ENCODE measurements at places on chromosomes 5 and 9.
A peak's percentile ranks its signal among the peaks of the same experiment; 100 is the strongest.

DNA sequence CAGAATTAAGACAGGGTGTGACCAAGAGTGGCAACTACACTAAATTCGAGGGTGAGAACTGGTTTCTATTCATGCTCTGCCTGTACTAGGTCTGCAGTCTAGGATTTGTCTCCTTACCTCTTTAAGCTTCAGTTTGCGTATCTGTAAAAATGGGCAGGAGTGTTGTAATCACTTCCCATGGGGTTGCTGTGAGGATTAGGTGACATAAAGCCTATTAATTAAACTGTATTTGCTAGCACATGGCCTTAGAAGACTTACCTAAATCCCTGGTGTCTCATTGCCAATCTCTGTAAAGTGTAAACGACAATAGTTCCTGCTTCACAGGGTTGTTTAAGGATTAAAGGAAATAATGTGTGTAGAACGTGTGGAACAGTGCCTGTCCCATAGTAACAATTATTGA lies 193.6 kb downstream of the DRD1 start:
- no peak overlapping the region for H3K4me3 ChIP-seq
- peaks cover 3% of the 10 kb centered on the region for H3K4me1 ChIP-seq
- H3K27me3 ChIP-seq, result peaks cover 54% of the 10 kb centered on the region
- no peak overlapping the region for H3K27ac ChIP-seq

DNA sequence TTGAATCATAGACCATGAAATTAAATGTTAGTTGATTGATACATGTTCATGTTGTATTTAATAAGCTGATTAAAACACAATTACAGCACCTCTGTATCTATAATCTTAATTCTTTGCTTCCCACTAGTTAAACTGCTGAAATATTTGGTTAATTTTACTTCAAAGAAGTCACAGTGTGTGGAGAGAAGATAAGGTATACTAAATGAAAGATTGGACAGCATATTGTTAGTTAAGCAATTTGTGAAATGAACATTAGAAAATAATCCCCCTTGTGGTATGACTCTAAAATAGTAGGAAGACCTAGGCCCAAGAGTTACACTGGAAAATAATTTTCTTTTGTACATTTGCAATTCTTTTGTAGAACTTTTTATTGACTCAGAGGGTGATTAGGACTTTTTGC lies 30.3 kb downstream of the MAN2A1 start:
- DNase-seq, result no peak
- peaks cover 3% of the 10 kb centered on the region for H3K36me3 ChIP-seq

GRCh38 chr5:11497651-11498050 lies 406.6 kb downstream of the CTNND2 start:
- H3K4me1 ChIP-seq, result peaks cover 4% of the 10 kb centered on the region
- no peak overlapping the region for H3K27ac ChIP-seq
- DNase-seq, result no peak
- no peak overlapping the region for H3K4me3 ChIP-seq

- peaks cover 1% of the 10 kb centered on the region for H3K36me3 ChIP-seq
- no peak overlapping the region for H3K27ac ChIP-seq
- no peaks in the 10 kb centered on the region for H3K27me3 ChIP-seq
- DNase-seq, result no peak
Measured at GRCh38 chr5:173916233-173916632, 28.1 kb downstream of the CPEB4 start.

- H3K36me3 ChIP-seq, result no peaks in the 10 kb centered on the region
- no peak overlapping the region for H3K27ac ChIP-seq
- H3K27me3 ChIP-seq, result no peaks in the 10 kb centered on the region
- DNase-seq, result no peak
- no peak overlapping the region for H3K4me3 ChIP-seq
Measured at GRCh38 chr9:4508907-4509589, 18.8 kb downstream of the SLC1A1 start.

GRCh38 chr9:26682796-26683496 lies 209.7 kb downstream of the CAAP1 start:
- peaks cover 17% of the 10 kb centered on the region for H3K27me3 ChIP-seq
- no peak overlapping the region for H3K27ac ChIP-seq
- H3K4me3 ChIP-seq, result no peak overlapping the region
- H3K4me1 ChIP-seq, result peaks cover 2% of the 10 kb centered on the region
- no peak for DNase-seq
- H3K36me3 ChIP-seq, result no peaks in the 10 kb centered on the region

DNA sequence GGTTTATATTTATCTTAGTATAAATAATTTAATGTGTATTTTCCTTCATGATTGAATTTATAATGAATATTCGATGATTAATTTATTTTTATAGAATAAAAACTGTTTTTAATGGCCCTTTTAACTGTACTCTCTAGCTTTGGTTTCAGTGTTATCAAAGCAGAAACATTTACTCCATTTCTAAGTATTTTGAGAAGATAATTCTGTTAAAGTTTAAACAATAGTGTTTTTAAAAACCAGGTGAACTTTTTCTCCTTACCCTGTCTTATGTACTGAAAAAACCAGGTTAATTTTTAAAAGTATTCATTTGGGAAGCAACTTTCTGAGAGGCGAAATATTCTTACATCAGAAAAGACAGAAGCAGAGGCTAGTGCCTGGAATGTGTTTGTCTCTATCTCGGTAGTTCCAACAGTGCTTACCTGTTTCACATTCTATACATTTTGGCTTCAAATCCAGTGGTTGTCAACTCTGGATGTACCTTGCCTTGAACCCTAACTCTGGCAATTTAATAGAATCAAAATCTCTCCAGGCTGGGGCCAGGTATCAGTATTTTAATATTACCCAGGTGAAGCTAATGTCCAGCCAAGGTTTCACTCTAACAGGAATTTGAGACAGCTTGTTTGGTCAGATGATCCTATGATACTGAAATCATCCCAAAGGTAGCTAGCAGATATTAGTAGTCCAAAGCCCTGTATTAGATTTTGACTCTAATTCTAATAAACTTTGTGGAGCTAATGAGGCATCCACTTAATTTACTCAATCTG lies 434.4 kb downstream of the PDE4D start:
- no peak for DNase-seq
- H3K4me3 ChIP-seq, result no peak overlapping the region
- H3K27me3 ChIP-seq, result no peaks in the 10 kb centered on the region

DNA sequence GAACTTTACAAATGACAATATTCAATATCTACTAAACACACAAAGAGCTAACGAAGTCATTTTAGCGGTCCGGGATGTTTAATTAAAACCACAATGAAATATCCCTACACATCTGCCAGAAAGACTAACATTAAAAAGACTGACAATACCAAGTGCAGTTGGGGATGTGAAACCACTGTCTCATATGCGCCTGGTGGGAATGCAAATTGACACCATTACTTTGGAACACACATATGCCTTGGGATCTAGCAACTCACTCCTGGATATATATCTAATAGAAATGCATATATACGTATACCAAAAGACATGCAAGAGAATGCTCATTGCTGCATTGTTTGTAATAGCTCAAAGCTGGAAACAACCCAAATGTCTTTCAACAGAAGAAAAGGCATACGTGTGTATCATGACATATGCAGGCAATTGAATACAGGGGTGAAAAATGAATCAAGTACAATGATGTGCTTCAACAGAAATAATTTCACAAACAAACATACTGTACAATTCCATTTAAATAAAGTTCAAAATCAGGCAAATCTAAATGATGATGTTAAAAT lies 153.3 kb downstream of the CARTPT start:
- no peak for DNase-seq
- no peaks in the 10 kb centered on the region for H3K36me3 ChIP-seq
- H3K27ac ChIP-seq, result no peak overlapping the region
- no peak overlapping the region for H3K4me3 ChIP-seq

GRCh38 chr5:173453167-173453566 lies 125.0 kb upstream of the STC2 start:
- no peaks in the 10 kb centered on the region for H3K36me3 ChIP-seq
- DNase-seq, result no peak
- no peak overlapping the region for H3K4me3 ChIP-seq

DNA sequence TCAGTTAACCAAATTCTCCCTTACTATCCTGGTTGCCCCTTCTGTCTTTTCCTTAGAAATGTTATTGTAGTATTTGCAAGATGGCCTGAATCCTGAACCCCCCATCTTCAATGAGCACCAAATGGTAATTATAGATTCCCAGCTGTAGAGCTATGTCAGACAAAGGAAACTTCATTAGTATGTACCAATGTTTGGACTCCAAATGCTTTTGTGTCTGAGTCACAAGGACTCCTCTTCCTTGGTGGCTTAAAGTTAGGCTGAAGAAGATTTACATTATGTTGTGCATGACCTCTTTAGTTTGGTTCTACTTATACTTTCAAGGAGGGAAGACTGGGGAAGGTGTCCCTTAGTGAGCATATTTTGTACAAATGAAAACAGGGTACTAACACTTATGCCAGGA lies 105.9 kb upstream of the CDKN2B start:
- no peaks in the 10 kb centered on the region for H3K36me3 ChIP-seq
- H3K27ac ChIP-seq, result peak overlapping the region; percentile 2
- no peaks in the 10 kb centered on the region for H3K27me3 ChIP-seq
- DNase-seq, result no peak

GRCh38 chr5:73631500-73631899 lies 5.5 kb downstream of the ARHGEF28 start:
- peaks cover 97% of the 10 kb centered on the region for H3K27me3 ChIP-seq
- no peak overlapping the region for H3K27ac ChIP-seq
- no peaks in the 10 kb centered on the region for H3K4me1 ChIP-seq
- DNase-seq, result no peak
- no peak overlapping the region for H3K4me3 ChIP-seq

DNA sequence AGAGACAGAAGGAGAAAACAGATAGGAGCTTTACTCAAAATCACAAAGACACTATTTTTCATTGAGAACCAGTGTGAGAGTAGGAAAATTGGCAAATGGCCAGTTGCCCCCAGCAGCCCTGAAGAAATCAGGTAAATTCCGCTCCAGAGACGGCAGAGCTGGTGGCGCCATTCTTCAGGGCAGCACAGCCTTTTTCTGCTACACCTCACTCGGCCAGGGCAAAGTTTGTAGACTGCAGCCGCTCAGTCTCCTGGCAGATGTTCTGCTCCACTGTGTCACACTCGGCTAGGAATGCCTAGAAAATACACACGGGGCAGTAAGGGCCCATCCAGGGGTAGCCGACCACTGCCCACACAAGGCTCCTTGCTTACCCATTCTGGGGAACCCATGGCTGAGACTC lies 9.5 kb downstream of the BAG1 start:
- no peak for DNase-seq
- no peaks in the 10 kb centered on the region for H3K4me1 ChIP-seq
- H3K4me3 ChIP-seq, result no peak overlapping the region
- H3K36me3 ChIP-seq, result peaks cover 24% of the 10 kb centered on the region
- no peaks in the 10 kb centered on the region for H3K27me3 ChIP-seq

GRCh38 chr5:173716058-173716682 lies 99.7 kb upstream of the BOD1 start:
- peaks cover 4% of the 10 kb centered on the region for H3K4me1 ChIP-seq
- H3K27ac ChIP-seq, result no peak overlapping the region
- no peak overlapping the region for H3K4me3 ChIP-seq
- H3K36me3 ChIP-seq, result no peaks in the 10 kb centered on the region
- DNase-seq, result no peak
- H3K27me3 ChIP-seq, result peaks cover 5% of the 10 kb centered on the region

DNA sequence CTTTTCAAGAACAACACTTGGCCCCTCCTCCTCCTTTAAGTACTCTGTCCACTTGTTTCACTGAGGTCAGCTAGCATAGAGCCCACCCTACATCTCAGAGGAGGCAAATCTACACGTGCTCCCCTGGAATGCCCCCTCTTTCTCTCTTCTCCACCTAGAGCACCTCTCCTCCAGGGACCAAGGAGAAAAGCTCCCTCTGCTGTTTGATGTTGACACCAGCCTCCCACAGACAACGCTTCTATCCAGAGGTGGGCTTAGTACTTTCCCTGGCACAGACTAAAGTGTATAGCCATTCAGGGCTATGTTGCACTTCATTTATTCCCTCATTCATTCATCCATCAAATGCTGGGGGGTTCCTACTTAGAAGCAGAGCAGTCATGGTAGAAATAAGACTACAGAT lies 68.2 kb upstream of the TAF1L start:
- H3K4me1 ChIP-seq, result no peaks in the 10 kb centered on the region
- no peaks in the 10 kb centered on the region for H3K27me3 ChIP-seq
- no peak overlapping the region for H3K27ac ChIP-seq
- no peak for DNase-seq
- H3K4me3 ChIP-seq, result no peak overlapping the region
- no peaks in the 10 kb centered on the region for H3K36me3 ChIP-seq

DNA sequence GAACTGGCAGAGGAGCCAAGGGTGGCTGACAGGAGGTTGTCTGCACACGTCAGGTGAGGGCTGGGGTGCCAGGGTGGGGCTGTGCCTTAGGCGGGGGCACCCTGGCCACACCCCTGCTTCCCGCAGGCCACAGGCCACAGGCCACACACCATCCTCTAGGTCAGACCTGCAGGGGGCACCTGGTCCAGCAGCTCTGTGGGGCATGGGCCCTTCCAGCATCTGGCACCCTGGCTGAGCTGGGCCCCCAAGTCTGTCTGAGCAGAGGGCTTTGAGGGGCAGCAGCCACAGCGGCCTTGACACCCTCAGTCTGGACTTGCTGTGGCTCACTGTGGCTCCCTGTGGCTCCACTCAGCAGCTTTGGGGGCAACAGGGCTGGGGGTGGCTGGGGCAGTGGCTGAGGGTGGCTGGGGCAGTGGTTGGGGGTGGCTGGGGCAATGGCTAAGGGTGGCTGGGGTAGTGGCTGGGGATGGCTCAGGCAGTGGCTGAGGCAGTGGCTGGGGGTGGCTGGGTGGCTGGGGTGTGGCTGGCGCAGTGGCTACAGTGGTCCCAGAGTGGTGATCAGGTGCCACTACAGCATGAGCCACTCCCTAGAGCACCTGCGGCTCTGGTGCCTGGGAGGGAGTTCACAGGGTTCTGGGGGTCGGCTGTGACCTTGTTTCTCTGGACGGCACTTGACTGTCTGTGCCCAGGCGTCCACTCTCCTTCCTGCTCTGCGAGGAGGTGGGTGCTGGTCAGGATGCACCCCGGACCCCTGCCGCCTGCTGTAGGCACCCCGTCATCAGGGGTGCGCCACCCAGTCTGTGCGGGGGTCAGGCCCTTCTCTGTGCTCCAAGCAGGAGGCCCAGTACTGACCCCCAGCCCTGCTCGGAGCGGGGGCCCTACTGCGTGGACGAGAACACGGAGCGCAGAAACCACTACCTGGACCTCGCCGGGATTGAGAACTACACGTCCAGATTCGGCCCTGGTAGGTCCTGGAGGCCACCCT lies 27.1 kb downstream of the NKD2 start:
- no peak overlapping the region for H3K27ac ChIP-seq
- H3K27me3 ChIP-seq, result peaks cover 4% of the 10 kb centered on the region
- no peaks in the 10 kb centered on the region for H3K4me1 ChIP-seq
- H3K4me3 ChIP-seq, result no peak overlapping the region

DNA sequence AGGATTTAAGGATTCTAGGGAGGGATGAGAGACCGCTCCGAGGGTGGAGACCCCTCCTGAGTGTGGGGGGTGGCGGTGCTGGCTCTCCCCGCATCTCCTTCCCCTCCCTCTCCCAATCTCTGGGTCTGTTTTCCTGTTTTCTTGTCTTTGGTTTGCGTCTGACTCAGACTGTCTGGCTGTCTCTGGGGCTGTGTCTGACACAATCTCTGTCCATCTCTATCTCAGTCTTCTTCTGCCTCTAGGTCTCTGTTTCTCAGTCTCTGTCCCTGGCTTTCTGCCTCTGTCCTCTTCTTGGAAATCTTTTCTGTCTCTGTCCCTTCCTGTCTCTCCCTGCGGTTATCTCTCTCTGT lies 196 bp upstream of the GRM6 start:
- peaks cover 2% of the 10 kb centered on the region for H3K36me3 ChIP-seq
- no peak for DNase-seq
- H3K27me3 ChIP-seq, result peaks cover 61% of the 10 kb centered on the region
- H3K27ac ChIP-seq, result no peak overlapping the region
- no peaks in the 10 kb centered on the region for H3K4me1 ChIP-seq
